ENCODE measurements at places on chromosomes 16 and 17.
A peak's percentile ranks its signal among the peaks of the same experiment; 100 is the strongest.

- no peak for DNase-seq
Observed at GRCh38 chr16:89354325-89354724, 136.0 kb downstream of the ANKRD11 start.

DNA sequence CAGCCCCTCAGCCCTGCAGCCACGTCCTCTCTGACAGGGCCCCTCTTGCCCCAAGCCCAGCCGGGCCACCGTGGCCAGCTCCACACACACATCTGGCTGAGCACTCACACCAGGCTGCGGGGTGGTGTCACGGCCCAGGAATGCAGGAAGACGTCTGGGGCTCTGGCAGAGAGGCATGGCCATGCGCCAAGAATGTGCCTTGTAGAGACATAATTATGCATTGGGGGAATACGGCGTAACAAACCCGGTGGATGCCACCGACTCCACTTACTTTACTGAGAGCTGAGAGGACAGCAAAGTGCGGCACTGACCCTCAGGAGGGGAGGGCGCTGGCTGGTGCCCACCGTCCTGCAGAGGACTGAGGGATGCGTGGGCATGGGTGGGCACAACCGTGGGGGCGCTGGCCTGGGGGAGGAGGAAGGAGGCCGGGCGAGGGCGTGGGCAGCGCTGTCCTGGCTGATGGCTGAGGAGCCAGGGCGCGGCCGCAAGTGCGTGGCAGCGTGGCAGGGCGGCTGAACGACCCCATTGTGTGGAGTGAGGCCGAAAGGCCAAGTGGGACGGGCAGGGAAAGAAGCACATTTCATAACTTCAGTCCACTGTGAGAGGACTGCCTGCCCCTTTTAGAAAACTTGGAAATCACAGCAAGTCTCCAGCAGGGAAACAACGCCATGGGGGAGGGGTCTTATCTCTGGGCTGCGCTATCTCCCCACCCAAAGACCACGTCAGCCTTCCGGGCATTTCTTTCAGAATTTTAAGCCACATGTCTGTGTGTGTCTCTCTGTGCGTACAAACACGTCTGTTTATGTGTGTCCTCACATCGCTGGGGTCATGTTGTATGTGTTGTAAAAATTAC is 30.6 kb downstream of the METRNL start:
- peak; percentile 94 for DNase-seq

DNA sequence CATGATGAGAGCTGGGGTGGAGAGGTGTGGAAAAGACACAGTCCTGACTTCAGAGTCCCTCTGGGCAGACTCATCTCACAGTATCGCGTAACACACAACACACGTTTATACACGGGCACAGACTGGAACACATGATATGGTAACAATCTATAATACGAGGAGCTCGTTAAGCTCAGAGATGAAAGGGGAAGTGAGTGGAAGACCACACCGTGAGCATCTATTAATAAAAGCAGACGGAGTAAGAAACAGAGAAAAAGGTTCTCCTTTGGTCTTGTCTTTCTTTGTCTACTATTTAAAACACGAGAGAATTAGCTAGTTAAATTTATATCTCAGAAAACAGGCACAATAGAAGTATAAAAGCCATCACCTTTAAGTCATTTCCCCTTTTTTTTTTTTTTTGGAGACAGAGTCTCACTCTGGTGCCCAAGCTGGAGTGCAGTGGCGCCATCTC is 13.5 kb downstream of the ANKRD11 start:
- DNase-seq: no peak

- DNase-seq: no peak
Observed at GRCh38 chr16:66260522-66261254, 105.8 kb upstream of the CDH5 start.

GRCh38 chr17:79006046-79006445 is 3.5 kb downstream of the CANT1 start:
- DNase-seq: no peak

DNA sequence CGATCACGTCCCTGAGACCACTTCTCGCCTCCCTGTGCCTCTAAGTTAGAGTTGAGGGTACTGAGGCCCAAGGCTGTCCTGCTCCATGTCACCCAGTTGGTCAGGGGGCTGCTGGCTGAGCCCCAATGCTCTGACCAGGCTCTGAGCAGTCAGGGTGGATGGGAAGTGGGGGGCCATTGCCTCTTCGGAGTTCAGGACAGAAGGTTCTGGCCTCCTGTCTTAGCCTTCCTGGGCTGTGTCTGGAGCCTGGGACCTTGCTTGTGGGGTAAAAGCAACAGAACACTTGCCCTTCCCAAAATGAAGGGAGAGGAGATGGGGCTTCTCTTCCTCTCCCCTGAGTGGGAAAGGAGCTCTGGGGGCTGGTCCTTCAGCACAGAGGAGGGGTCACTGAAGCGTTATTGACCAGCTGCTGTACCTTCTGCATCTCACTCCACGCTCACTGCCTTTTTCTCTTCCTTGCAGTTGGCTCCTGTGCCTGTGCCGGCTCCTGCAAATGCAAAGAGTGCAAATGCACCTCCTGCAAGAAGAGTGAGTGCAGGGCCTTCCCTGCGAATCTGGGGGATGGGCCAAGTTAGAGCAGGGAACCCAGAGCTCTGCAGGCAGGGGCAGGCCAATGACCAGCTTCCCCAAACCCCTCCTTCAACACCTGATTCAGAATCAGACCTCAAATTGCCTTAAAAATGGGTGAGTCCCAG is 580 bp downstream of the MT1X start:
- no peak for DNase-seq

DNA sequence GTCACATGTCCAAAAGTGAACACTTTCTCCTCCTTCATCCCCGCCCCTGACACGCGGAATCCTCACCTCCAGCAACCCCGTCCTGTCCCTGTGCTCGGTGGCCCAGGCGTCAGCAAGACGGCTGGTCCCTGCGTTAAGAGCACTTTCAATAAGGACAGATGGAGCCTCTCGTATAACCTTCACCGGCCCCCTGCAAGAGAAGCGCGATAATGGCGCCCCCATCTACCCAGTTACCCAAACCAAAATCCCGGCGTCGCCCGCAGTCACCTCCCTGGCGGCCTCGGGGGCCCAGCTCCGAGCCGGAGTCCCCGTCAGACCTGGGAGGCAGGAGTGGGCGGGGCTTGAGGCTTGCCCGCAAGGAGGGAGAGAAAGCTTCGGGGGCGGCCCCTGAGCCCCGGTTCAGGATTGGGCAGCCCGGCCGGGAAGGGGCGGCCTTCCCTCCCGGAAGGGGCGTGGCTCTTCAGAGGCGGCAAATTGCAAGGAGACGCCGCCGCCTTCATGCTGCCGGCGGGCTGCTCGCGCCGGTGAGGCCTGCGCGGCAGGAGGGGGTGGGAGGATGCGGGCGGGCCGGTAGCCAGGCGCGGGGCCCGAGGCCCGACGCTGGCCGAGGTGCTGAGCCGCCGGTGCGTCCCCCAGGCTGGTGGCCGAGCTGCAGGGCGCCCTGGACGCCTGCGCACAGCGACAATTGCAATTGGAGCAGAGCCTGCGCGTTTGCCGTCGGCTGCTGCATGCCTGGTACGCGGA is at the start of gene TEDC2:
Gene TEDC2, plus strand, starts transcription at position 463 of the 744 bp plus-strand sequence. Its CDS starts 36 bp downstream, at position 499.
- DNase-seq: peak; percentile 96

GRCh38 chr17:61158376-61158775 is 241.3 kb upstream of the TBX2 start:
- peak; percentile 55 for DNase-seq

DNA sequence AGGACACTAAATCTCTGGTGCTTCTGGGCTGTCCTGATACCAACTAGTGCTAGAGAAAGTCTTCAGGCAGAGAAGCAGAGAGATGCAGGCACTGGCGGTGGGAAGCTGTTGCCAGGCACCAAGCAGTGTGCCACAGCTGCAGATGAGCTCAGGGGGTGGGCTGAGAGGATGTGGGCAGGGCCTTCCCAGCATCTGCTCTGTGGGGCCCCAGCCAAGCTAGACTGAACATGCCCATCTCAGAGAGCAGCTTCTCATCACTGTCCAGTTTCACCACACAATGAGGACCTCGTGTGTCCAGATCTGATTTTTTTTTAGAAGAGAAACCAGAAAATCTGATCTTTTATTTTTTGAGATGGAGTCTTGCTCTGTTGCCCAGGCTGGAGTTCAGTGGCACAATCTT is 17.1 kb downstream of the PSKH1 start:
- no peak for DNase-seq

DNA sequence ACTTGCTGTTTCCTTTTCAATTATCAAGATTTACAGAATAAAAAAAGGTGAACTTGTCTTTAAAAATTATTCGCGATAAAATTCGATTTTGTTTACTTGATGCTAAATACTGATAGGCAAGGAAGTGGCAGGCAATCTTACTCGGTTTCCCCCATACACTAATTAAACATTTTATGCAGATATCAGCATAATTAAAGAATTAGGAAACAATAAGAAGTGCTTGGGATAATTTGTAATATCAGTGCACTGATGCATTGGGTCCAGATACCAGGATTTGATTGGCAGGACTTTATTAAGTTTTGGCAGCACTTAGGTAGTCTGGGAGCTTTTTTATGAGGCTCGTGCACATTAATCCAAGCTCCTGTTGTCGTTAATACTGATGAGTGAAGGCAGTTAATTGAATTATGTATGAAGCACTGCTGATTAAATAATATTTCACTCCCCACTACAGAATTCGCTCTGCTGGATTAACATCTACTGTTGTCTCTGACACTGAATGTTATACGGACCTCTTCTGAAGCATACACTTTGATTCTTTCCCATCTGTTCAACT is 165.6 kb downstream of the CA10 start:
- no peak for DNase-seq

GRCh38 chr16:1036726-1037393 is 35.7 kb upstream of the SSTR5 start:
- DNase-seq: no peak

DNA sequence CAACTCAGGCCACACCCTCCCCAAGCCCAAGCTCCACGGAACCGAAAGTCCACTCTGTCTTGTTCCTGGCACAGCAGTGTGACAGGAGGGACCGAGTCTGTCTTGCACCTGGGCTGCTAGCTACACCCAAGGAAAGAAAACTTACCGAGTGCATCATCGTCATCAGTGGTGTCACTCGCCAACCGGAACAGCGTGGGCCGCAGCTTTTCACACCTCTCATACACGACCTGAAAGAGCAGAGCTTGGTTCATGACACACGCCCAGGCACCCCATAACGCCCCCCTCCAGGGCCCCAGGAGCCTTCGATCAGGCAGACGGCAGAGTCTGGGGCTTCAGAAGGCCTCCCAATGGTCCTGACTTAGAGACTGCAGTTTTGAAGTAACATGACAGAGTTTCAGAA is 27.5 kb downstream of the GGA2 start:
- DNase-seq: no peak

- no peak for DNase-seq
Observed at GRCh38 chr17:10265100-10265810, 66.8 kb upstream of the GAS7 start.

GRCh38 chr17:42182927-42183734 is 2.1 kb downstream of the HCRT start:
- no peak for DNase-seq

DNA sequence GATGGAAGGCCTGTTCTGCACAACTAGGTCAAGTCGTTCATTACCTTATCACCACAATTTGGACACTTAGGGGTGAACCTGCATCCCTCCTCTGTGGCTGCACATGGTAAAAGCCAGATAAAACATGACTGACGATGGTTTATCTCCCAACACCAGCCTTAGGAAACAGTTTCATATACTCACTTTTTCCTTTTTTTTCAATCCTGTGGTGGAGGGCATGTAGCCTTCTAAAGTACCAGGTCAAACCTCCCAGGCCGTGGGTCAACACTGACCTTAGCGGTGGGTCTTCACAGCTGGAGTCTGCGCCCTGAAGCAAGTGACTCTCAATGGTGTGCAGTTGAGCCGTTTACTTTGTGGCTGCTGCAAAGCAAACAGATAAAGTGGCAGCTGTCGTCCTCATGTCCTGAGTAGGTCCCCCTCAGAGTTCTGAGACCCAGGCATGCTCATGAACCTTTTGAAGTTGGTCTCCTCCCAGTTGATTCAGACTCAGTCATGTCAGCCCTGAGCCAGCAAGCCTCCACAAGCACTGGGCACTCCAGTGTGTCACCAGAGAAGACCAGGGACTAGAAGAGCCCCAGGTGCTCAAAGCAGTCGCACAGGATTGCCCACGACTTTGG is 5.9 kb downstream of the FAHD1 start:
- no peak for DNase-seq

DNA sequence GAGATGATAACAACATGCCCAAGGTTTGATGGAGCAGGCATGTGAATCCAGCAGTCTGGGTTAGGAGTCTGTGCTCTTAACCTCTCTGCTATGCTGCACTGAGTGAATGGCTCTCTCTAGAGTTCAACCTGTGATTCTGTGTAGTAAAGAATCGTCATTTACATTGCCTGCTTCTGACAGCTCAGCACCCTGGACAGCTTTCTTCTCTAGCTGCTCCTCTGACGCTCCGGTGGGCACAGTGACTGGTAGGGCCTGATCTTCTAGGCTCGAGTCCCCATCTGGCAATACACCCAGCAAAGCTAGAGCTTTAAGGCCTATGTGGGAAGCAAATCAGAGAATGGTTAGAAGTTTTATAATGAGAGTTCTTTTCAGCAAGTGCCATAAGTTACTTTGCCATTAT is 85.3 kb upstream of the ATP2A3 start:
- no peak for DNase-seq

GRCh38 chr17:17149520-17150447 is 56.3 kb downstream of the PLD6 start:
- DNase-seq: no peak

DNA sequence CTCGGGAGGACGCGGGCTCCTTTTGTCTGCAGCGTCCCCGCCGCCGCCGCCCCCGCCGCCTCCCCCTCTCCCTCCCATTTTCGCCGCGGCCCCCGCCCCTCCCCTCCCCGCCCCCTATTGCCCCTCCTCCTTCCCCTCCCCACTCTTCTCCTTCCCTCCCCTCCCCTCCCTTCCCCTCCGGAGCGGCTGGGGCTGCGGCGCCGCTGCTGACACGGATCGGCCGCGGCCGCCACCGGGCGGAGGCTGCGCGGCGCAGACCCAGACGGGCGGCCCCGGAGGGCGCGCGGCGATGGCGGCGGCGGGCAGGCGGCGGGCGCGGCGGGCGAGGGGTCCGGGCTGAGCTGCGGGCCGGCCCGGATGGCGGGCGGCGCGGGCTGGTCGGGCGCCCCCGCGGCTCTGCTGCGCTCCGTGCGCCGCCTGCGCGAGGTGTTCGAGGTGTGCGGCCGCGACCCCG is at the start of gene RAB11FIP4:
Gene RAB11FIP4, plus strand, starts transcription at position 180 of the 454 bp plus-strand sequence. Its CDS starts 178 bp downstream, at position 358.
- DNase-seq: peak; percentile 48

DNA sequence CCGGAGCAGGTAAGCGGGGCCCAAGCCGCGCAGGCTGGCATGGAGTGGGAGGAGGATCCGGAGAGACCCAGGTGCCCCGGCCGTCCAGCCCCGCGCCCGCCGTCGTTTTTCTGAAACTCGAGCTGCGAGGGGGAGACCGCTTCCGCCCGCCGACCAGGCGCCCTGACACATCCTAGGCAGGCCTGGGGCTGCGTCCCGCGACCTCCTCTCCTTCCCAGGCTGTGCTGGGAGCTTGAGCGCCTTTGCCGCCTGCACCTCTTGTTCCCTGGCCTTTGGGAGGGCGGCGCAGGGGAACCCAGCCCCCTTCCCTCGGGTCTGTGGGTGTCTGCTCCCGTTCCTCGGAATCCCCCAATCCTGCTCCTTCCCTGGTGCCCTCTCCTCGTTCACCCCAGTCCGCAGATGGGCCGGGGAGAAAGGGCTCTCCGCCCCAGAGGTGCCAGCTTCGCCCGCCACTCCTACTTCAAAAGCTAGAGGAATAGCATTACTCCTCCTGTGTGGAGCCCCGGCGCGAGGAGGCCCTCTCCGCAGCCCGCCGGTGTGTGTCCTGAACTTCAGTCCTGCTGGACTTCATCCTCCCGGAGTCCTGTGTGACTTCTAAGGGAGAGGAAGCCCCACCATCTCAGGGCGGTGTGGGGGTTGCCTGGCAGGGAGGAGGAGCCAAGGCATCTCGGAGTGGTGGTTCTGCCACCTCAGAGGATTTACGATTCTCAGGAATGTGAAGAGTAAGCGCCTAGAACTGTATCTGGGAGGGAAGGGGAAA is 1.0 kb downstream of the NHERF1 start:
- no peak for DNase-seq
